ENCODE measurements at places on chromosomes 11 and 22.

DNA sequence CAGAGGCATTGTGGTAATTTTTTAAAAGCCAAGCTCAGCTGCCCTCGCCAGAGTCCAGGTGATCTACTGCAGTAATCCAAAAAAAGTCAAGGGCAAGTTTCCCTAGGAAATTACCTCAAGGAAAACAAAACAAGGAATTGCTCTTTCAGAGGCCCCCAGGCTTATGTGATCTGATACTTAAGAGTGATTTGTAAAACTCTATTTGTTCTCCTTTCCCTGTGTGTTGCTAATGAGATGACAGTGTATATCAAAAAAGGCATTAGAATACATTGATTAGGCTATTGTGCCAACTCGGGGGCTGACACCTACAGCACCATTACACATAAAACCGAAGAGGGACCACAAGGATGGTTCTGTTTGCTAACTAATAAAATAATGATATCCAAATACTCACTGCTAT lies 44.5 kb upstream of the CHRM4 start:
- DNase-seq: no peak

- no peak for DNase-seq
Measured at GRCh38 chr11:44943696-44944095, 7.0 kb downstream of the TP53I11 start.

GRCh38 chr11:116243991-116244390 lies 528.8 kb downstream of the BUD13 start:
- no peak for DNase-seq

- DNase-seq: no peak
Measured at GRCh38 chr22:19604711-19605268, 80.6 kb upstream of the CLDN5 start.

- DNase-seq: no peak
Measured at GRCh38 chr22:30127749-30128166, 47.5 kb downstream of the HORMAD2 start.

- no peak for DNase-seq
Measured at GRCh38 chr11:19326499-19326898, 85.8 kb upstream of the E2F8 start.

DNA sequence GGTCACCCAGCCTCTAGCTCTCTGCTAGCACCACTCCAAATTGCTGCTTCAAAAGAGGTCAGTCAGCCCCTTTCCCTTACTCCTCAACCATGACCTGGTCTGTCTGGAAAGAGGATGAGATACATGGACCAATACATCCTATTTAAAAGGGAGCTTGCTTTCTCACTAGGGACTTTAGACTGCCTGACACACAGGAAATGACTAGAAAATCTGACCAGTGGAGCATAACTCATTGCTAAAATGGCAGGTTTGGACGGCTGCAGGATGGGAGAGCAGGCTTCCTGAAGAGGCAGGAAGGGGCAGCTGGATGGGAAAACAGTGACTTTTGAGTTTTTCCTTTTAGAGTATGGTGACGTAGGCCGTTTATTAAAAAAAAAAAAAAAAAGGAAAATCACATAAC lies 25.3 kb downstream of the STIM1 start:
- DNase-seq: no peak

DNA sequence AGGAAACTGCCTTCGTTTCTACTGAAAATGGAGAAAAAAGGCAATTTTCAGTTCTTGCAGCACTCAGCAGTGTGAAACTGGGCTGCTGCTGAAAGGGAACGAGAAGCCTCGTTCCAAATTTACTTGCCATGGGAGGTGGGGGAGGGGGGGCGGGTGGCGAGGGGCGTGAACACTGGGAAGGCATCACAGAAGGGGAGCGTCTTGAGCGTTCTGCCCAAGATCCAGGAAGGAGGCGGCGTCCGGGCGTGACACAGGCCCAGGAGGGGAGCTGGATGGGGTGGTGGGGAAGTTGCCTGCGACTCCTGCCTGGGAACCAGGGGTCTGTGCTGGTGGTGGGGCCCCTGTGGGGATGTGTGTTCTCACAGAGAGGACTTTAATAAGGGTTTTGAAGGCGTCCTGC lies 213.5 kb downstream of the CTTN start:
- DNase-seq: no peak

GRCh38 chr11:112745973-112746372 lies 215.2 kb upstream of the NCAM1 start:
- DNase-seq: no peak

- DNase-seq: no peak
Measured at GRCh38 chr22:48940266-48941032, 887.2 kb downstream of the BRD1 start.

Measured in stimulated activated CD4-positive, alpha-beta T cell treated with anti-CD3 and anti-CD28 coated beads, TNF-alpha, amount 100 ng/mL, for 24 hours (primary cell).